ENCODE measurements at places on chromosomes 16 and 17.

DNA sequence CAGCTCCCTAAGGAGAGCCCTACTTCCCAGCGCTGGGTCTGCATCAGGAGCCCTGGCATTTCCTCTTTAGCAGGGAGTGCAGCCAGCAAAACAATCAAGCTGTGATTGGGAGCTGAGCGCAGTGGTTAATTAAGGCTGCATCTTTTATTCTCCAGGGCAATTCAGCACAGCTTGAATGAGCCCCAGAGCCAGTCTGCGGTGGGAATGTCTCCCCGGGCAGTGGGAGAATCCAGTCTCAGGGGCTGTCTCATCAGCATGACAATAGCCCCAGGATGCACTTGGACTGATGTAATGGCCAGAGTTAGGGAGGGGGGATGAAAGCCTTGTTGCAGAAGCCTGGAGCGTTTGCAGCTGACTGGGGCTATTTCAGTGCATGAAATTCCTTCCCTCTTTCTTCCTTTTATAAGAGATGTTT is 292.6 kb upstream of the SOX9 start:
- DNase-seq, result no peak

GRCh38 chr17:79100405-79100804 is 25.8 kb downstream of the ENGASE start:
- DNase-seq, result no peak

GRCh38 chr16:62562121-62562520 is 525.9 kb upstream of the CDH8 start:
- no peak for DNase-seq

DNA sequence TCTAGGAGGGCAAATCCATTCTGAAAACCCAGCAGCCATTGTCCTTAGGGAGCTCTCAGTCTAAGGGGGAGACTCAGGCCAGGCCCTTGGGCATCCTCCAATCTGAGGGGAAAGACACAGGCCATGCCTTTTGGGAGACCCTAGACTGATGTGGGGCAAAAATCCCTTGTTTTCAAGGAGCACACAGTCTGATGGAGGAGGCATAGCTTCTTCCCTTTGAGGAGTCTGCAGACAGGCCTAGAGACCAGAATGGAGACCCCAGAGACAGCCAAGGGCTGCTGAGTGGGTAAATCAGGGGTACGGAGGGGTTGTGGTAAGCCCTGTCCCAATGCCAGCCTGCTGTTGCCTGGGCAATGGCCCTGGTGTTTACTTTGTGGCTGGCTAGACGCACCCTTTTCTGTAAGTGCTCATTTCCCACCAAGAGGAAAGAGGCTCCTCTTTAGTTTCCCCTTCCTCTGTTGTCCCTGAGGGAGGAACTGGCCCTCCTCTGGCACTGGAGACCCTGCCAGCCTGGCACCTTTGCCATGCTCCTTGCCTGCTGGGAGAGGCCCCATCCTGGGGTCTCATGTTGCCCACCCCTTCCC is 19.3 kb downstream of the ARHGAP23 start:
- DNase-seq, result no peak

DNA sequence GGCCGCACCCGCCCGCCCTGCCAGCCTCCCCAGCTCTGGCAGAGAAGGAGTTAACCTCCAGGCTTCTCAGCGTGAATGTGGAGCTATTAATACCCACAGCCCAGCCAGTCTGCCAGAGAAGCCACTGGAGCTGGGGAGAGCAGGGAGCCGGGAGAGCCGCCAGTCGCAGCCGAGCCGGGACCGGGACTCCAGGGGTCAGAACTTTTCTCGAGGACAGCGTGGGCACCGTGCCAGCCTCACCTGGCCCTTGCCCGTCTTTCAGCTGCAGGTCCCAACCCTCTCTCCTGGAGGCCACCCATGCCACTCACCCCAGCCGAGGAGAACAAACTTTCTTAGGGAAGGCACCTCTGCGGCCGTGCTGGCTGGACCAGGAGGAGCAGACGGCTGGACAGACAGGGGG is 33.8 kb upstream of the SBK1 start:
- DNase-seq, result no peak

GRCh38 chr16:10655415-10655977 is 39.2 kb downstream of the TEKT5 start:
- no peak for DNase-seq

- DNase-seq, result no peak
Observed at GRCh38 chr17:16975744-16976625, 4.1 kb upstream of the TNFRSF13B start.

GRCh38 chr17:15377616-15378015 is 36.2 kb upstream of the TEKT3 start:
- DNase-seq, result no peak

DNA sequence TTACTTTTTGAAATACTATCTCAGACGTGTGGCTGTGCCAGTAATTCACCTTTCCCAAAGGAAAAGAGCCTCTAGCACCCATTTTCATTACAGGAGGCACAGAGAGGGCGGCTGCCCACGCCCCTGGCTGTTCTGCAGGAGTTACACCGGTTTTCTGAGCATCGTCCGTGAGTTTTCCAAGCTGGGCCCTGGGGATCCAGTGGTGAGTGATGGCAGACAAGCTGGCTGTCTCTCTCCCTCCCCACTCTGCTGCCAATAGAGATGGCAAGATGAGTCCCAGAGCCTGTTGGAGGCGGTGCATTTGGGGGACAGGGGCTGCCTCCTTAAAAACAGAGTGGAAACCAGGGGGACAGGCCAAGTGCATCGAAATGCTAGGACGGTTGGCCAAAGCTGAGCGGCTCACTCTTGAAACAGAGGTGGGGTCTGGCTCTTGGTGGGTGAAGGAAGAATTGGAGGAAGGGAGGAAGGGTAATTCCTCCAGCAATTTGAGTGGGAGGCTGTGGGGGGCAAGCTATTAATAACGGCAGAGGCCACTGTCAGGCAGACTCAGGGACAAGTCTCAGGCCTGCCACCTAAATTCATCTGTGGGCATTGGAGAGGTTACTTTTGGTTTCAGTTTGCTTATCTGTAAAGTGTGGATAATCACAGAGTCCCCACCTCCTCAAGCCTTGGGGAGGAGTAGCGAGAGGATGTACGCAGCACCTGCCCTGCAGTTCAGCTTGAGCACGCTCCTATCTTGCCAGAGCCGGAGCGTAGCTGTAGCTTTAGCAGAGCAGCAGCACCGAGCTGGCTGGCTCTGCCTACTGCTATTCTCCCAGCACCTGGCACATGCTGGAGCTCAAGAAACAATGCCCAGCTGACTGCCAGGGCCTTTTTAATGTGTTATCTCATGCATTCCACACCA is 7.5 kb upstream of the NOS2 start:
- DNase-seq, result peak; percentile 58

DNA sequence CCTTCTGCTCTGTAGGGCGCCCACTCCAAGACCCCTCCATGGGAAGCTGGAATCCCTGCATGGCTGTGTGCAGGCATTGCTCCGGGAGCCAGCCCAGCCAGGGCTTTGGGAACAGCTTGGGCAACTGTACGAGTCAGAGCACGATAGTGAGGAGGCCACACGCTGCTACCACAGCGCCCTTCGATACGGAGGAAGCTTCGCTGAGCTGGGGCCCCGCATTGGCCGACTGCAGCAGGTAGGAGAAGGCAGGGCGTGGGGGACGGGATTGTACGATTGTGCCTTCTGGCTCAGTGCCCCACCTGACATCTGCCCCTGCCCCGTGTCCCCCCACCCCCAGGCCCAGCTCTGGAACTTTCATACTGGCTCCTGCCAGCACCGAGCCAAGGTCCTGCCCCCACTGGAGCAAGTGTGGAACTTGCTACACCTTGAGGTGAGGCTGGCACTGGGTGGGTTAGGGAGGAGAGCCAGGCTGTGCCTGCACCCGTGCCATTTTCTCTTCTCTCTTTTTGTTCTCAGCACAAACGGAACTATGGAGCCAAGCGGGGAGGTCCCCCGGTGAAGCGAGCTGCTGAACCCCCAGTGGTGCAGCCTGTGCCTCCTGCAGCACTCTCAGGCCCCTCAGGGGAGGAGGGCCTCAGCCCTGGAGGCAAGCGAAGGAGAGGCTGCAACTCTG is 8.7 kb upstream of the TMEM88 start:
- DNase-seq, result no peak

DNA sequence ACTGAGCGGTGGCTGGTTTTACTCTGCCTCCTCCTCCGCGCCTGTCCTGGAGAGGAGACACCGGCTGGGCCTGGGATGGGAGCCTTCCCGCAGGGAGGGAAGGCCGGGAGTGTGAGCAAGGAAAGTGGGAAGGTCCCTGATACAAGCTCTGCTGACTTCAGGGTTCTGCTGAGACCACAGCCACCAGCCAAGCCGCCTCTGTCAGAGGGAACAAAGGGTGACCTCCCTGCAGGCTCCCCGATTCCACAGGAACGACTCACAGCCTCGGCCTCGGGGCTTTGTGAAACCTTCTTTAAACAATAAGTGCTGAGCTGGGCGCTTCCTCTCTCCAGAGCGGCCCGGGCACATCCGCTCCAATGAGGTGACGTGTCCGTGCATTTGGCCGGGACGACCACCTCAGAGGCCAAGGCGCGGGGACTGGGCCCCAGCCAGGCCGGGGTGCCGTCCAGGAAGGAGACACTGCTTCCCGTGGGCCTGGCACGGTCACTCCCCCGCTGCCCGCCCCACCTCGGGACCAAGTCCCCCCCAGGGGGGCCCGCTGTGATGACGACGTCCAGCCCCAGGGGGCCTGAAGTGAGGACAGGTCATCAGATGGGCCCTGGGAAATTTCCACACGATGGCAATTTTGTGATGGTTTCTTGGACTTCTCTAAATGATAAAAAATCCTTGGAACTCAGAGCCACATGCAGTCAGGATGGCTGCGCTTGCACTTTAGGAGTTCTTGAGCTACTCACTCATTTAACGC is 11.8 kb upstream of the CIBAR2 start:
- DNase-seq, result no peak

- peak; percentile 66 for DNase-seq
Observed at GRCh38 chr17:74779948-74780400, 3.8 kb upstream of the NAT9 start.

DNA sequence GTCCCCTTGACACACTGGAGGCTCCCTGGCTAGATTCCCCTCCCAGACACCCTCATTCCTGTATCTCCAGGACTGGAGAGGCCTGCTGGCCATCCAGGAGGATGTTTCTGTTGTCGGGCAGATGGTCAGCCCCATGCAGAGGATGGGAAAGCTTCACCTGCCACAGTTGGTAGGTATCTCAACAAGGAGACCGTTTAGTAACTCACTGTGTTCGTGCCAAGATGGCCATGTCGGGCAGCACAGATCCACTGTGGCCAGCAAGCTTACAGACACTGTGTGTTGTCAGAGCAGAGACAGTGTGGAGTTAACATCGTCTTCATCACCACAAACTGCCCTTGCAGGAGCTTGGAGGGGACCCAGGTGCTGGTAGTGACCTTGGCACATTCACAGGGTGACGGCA is 390.9 kb downstream of the SEC14L1 start:
- DNase-seq, result no peak

DNA sequence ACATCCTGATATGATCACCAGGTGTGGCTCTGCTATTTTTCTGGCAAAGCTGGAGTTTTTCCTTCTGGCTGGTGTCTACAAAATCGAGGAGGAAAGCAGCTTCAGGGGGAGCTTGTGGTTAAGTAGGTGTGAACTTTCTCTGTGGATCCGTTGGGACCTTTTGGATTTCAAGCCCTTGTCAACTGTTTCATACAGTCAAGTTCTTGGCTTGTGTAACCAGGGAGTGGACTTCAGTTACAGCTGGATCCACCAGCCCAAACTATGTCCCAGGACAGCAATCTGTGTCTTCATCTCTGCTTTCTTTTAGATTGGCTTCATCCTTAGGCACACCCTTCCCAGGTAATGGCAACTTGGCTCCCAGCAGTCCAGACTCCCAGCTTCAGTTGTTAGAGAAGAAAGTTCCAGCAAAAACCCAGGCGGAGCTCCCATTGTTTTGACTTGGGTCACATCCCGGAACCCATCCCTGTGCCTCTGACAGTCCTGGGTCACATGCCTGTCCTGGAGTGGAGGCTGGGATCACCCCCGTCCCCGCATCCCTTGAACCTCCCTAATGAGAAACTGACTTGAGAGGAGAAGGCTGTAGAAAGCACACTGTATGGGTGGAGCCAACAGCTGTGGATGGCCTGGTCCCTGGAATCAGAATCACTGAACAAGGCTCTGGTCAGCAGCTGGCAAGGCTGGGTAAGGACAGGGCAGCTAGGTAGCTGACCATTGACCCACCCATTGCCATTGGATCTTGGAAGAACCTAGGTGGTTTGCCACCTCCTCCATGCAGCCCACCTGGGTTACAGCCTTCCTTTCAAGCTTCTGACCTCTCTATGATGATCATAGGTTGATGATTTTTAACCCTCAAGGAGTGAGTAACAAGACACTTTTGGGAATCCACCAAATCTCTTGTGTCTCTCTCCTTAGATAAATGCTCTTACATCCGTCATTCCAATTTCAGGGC is 18.1 kb downstream of the NKD1 start:
- no peak for DNase-seq

DNA sequence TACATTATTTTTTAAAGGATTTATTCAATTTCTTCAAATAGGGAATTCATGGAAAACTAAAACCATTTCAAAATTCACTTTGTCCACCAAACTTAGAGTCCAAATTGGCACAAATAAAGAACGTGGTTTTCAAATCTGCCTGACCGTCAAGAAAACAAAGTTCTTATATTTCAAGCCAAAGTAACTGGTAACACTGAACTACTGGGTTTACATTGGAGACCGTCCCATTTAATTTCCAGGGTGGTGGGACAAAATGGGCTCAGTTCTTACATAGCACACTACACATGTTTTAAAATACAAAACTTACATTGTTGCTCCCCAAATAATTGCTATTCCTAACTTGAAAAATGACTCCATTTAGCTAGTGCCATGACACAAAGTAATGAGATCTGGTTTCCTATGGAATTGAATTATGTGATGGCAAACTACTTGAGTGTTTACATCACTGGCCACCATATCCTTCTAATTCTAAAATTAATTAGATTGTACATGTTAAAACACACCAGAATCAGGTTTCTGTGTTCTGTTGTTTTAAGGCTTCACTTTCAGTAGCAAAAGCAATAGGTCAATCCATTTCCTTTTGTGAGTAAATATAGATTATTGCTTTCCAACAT is 6.5 kb downstream of the PSME3IP1 start:
- DNase-seq, result no peak

Data from activated naive CD4-positive, alpha-beta T cell treated with Interleukin-2 at 50 U/mL for 16 hours (primary cell).